ENCODE measurements at places on chromosomes 6 and 20. TPM values are rescaled to one million over a fixed set of nuclear protein-coding genes. Genes with fewer than 3 reads are reported as not detected.

- no peaks in the 10 kb centered on the region for H3K4me1 ChIP-seq
- H3K4me3 ChIP-seq, result no peak overlapping the region
- H3K27ac ChIP-seq, result no peak overlapping the region
- H3K36me3 ChIP-seq, result no peaks in the 10 kb centered on the region
Measured at GRCh38 chr20:16290358-16290757, 282.9 kb downstream of the KIF16B start.

GRCh38 chr6:122268394-122268793 is 131.1 kb upstream of the HSF2 start:
- H3K36me3 ChIP-seq, result no peaks in the 10 kb centered on the region
- DNase-seq, result no peak
- H3K4me3 ChIP-seq, result no peak overlapping the region
- H3K27ac ChIP-seq, result no peak overlapping the region
- no peaks in the 10 kb centered on the region for H3K27me3 ChIP-seq
- H3K4me1 ChIP-seq, result no peaks in the 10 kb centered on the region

- no peaks in the 10 kb centered on the region for H3K27me3 ChIP-seq
- no peaks in the 10 kb centered on the region for H3K4me1 ChIP-seq
- no peak overlapping the region for H3K4me3 ChIP-seq
- H3K36me3 ChIP-seq, result no peaks in the 10 kb centered on the region
Measured at GRCh38 chr6:2940010-2940850, 31.1 kb downstream of the SERPINB6 start.

DNA sequence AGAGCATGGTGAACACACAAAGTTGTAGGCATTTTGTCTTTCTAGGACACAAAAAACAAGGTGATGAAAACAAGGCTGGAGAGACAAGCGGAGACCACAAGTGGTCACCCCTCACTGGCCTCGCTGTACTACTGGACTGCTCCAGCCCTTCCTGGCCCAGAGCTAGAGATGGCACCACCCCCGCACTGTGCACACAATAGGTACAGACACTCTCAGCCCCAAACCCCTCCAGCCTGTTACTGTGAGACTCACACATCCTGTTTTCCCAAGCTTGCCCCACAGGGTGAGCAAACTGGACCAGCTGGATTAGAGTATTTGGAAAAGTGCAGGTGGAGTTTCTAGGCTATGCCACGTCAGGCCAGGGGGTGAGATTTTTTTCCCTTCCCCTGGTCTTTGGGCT is 8.4 kb upstream of the ZSWIM1 start:
- DNase-seq, result no peak
- peaks cover 9% of the 10 kb centered on the region for H3K4me1 ChIP-seq
- no peak overlapping the region for H3K27ac ChIP-seq
- no peak overlapping the region for H3K4me3 ChIP-seq

- no peaks in the 10 kb centered on the region for H3K36me3 ChIP-seq
- no peak for DNase-seq
- H3K27ac ChIP-seq, result no peak overlapping the region
- H3K4me3 ChIP-seq, result no peak overlapping the region
- H3K27me3 ChIP-seq, result peaks cover 10% of the 10 kb centered on the region
Measured at GRCh38 chr6:41536795-41537758, 9.1 kb upstream of the FOXP4 start.

- DNase-seq, result no peak
- H3K36me3 ChIP-seq, result no peaks in the 10 kb centered on the region
- H3K27me3 ChIP-seq, result no peaks in the 10 kb centered on the region
- no peak overlapping the region for H3K4me3 ChIP-seq
- peaks cover 14% of the 10 kb centered on the region for H3K4me1 ChIP-seq
Measured at GRCh38 chr6:84902354-84902928, 138.0 kb upstream of the TBX18 start.

DNA sequence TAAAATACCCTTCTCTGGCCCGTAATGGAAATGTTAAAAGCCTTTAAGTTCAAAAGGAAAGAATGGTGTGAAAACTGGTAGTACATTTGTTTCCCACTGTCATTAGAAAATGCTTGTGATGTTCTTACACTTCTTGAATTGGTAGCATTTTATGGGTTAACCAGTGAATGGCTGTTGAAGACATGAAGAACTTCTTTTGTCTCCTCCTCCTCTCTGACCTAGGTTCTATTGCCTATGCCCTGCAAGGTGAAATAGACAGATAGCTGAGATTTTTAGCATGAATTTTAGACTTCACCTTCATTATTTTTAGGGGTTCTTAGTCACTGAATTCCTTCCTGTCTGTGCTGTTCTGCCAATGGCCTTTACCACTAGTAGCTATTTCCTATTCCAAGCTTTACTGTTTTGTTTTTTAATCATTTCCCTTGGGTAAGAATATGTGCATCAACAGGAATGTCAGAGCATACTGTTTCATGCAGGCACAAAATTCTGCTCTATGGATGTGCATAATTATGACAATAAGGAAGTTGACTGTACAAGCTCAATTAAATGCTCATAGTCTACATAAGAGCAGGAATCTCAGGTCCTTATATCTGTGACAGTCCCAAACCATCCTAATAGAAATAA is 4.9 kb downstream of the TNFAIP3 start:
- DNase-seq, result peak; percentile 72
- H3K27ac ChIP-seq, result peak overlapping the region; percentile 51
- peaks cover 53% of the 10 kb centered on the region for H3K4me1 ChIP-seq
- peak overlapping the region; percentile 60 for H3K4me3 ChIP-seq
- H3K36me3 ChIP-seq, result peaks cover 12% of the 10 kb centered on the region
- no peaks in the 10 kb centered on the region for H3K27me3 ChIP-seq

DNA sequence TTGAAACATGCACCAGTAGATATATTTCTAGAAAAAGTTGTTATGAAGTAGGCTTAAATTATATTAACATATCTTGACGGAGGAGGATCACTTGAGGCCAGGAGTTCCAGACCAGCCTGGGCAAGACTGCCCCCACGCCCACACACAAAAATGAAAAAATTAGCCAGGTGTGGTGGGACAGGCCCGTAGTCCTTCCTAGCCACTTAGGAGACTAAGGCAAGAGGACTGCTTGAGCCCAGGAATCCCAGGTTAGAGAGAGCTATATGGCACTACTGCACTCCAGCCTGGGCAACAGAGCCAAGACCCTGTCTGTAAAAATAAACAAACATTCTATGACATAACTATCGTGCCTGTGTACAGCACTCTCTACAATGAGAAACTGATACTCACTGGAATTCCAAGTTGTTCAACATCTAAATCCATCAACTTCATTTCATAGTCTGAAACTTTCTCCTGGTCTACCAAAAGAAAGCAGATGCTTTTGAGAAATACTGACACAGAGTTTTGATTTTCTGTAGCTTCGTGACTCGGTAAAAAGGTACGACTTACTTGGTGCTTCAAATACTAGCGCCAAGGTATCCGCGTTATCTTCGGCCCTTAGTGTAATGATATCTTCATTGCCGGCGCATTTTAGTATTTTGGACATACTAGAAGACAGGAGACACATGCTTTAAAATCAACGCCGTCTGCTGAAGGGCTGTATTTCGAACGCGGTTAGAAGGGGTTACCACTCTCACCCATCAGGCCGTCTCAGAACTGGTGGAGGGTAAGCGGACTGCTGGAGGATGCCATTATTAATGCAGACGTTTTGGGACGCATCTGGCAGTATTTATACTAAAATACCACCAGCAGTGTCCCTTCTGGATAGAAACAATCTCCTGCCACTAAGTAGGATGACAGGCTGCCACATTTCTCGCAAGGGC is 1.3 kb downstream of the PCNA start:
- peaks cover 20% of the 10 kb centered on the region for H3K4me1 ChIP-seq
- peak; percentile 15 for DNase-seq
- peaks cover 34% of the 10 kb centered on the region for H3K36me3 ChIP-seq
- no peaks in the 10 kb centered on the region for H3K27me3 ChIP-seq

DNA sequence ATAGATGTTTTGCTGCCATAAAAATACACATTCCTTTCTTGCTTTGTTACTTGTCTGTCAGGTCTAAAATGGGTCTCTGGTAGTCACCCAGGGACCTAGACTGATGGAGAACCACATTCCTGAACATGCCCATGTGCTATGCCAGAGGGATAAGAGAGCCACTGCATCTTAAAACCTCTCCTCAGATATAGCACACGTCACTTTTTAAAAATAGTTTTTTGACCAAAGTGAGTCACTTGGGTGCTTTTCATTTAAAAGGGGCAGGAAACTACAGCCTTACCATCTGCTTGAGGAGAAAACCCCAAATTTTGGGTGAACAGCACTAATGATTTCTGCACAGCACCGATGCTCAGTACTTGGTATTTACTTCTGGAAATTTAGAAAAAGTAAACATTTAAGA is 197.8 kb downstream of the OGFRL1 start:
- no peaks in the 10 kb centered on the region for H3K27me3 ChIP-seq
- H3K36me3 ChIP-seq, result no peaks in the 10 kb centered on the region
- H3K27ac ChIP-seq, result no peak overlapping the region
- H3K4me3 ChIP-seq, result no peak overlapping the region
- DNase-seq, result peak; percentile 46
- peaks cover 26% of the 10 kb centered on the region for H3K4me1 ChIP-seq

DNA sequence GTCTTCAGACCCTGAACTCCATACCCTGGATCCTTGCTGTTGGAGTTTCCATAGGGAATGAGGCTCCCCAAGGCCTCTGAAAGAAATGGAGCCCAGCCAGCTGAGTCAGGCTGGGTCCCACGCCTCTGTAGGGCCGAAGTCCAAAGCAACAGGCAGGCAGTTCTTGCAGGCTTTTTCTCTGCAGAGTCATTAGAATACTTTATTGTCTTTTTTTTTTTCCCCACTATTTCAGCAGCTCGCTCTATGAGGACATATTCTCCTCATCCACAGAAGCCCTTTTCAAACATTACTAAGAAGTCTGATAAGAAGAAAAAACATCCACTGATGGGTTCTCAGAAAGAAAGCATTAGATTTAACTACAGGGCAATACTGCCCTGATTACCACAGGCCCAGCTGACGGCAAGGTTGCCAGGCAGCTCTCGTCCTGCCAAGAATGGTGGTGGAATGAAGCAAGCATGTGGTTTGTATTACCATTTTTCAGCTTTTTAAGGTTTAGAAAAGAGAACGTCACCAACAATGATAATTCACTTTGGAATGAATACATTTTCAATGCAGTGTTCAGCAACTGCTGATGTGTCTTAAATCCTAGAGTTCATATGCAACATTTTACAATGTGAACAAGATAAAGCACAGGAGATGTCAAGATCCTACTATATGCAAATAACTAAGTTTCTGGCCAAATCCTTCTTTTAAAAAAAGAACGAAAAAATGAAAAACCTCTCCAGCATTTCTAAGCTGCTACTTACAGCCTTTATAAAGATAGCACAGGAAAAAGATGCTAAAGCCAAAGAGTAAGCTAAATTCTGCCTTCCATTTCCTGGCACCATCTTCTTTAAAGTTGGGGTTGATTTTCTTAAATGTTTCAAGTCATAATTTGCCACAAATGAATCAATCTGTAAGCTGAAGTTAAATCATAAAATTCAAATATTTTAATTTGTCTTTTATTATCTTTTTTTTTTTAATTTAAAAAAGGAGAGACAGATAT is 223.6 kb upstream of the CITED2 start:
- peak overlapping the region; percentile 92 for H3K27ac ChIP-seq
- peak overlapping the region; percentile 5 for H3K4me3 ChIP-seq
- H3K4me1 ChIP-seq, result peaks cover 34% of the 10 kb centered on the region
- no peaks in the 10 kb centered on the region for H3K36me3 ChIP-seq

- H3K4me1 ChIP-seq, result peaks cover 2% of the 10 kb centered on the region
- no peaks in the 10 kb centered on the region for H3K27me3 ChIP-seq
- H3K4me3 ChIP-seq, result peak overlapping the region; percentile 82
- no peaks in the 10 kb centered on the region for H3K36me3 ChIP-seq
- DNase-seq, result peak; percentile 66
Measured at GRCh38 chr6:28218312-28219248, 6.5 kb upstream of the ZSCAN9 start.

- no peak overlapping the region for H3K4me3 ChIP-seq
Measured at GRCh38 chr6:26307850-26308249, 57.1 kb upstream of the BTN3A2 start.

DNA sequence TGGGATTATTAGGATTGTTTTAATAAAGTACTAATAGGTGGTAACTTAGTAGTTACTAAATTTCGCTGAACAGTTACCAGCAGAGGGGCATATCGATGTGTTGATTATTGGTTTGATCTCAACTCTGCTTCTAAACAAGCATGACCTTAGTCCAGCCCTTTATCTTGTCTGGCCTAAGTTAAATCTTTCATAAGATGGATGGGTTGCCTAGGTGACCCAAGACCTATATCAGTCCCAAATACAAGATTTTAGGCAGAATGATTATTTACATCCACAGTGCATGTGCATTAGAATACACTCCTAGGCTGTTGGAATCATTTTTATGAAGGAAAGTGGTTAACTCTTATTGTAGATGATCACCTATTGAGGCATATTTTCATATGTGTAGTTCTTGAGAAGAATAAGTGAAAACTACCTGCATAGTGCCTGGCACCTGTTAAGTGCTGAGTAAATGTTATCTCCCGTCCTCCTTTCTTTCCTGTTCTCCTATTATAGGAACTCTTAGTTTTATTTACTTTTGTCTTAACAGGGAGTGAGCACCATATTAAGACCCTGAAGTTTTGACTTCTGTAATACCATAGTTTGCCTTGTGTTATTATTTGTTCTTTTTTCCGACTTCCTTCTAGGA is 1.1 kb downstream of the HSF2 start:
- peak overlapping the region; percentile 87 for H3K4me3 ChIP-seq
- peaks cover 20% of the 10 kb centered on the region for H3K4me1 ChIP-seq
- H3K27ac ChIP-seq, result no peak overlapping the region
- peak; percentile 22 for DNase-seq
- H3K27me3 ChIP-seq, result no peaks in the 10 kb centered on the region

The SPATS1 gene
- total RNA-seq, result not detected

The CLIC5 gene
- not detected for total RNA-seq

The MPIG6B gene
- not detected for total RNA-seq

The TSHZ2 gene
- total RNA-seq, result 13.4 TPM

Measured in GM23248 (cell line).